ENCODE measurements at places on chromosomes 7 and 10. TPM values are rescaled to one million over a fixed set of nuclear protein-coding genes. Genes with fewer than 3 reads are reported as not detected.

GRCh38 chr10:45197816-45198485 is 117.5 kb downstream of the OR13A1 start:
- no peak for DNase-seq

GRCh38 chr10:89574368-89574767 is 39.0 kb upstream of the SLC16A12 start:
- no peak for DNase-seq

- DNase-seq: no peak
These were observed 4.0 kb upstream of the CROT start for GRCh38 chr7:87341441-87341840.

Gene NUTM2B
- 0.32 TPM for total RNA-seq

Gene MLLT10
- total RNA-seq: 9.3 TPM

DNA sequence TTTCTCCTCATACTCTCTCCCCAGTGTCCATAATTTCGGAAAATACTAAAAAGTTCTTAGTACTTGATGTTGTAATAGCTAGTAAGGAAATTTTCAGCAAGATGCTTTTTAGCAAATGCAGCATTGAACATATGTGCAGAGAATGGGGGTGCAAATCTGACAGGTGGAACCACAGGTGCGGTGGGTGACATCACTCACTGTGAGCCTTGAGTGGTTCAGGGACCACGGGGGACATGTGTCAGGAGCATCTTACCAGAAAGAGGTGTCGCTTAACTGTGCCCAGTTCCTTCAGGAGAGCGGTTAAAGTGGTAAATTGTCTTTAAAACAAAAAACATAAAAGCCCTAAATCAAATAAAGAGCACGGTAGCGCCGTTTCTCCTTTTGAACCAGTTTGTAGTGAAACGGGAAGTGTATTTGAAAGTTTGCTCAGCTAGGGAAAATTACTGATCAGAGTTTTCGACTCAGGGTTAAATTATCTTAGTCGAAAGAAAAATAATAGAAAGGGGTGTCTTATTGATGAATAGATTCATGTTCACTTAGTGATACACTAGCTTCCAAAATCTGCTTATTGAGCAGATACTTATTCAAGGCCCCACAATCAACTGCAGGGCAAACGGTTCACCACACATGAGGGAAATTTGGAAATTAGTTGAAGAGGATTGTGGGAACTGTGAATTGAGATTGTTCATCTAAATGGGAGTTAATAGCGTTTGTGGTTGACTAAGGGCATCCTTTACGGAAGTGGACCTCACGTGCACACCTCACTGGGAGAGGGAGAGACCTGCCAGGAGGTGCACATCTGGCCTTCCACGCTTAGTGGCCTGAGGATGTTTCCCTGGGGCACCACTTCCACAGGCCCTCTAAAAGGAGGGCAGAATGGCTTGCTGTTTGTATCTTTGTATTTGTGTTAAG is 12.7 kb downstream of the CUL1 start:
- DNase-seq: no peak

Gene APBB1IP
- total RNA-seq: 0.37 TPM

- DNase-seq: peak; percentile 19
These were observed 3.9 kb upstream of the CSGALNACT2 start for GRCh38 chr10:43134126-43134905.

DNA sequence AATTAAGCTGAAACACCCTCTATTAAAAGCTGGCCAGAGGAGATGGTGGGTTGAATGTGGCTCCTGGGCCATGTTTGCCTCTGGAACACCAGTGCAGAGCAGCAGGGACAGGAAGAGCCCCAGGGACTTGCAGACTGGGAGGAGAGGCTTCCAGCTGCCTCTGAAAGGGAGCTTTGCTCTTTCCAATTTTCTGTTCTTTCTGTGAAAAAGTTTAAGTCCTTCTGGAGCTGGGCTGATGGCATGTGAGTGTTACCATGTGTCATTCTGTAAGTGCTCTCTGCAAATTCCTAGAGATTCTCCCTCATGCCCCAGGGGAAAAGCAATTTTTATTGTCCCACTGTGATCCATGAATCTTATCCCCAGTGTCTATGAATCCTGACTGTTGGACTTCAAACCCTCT is 112.8 kb upstream of the LANCL2 start:
- peak; percentile 58 for DNase-seq

Gene HOXA6
- total RNA-seq: 3.7 TPM

Gene PAX2
- total RNA-seq: not detected

DNA sequence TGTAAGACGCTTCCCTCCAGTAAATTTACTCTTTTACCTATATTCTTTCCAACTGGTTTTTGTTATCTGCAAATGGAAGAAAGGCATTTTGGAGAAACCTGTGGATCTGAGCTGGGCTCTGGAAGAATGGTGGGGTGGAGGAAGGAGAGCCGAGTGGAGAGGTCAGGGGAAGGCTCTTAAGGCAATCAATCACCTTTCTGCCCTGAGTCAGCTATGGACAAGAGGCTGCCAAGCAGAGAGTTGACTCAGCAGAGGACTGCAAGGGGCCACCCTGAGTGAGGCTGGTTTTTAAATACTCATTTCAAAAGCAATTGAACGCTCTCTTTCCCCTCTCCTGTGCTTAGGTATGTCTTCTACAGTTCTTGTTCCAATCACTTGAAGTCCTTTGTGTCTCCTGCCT is 81.8 kb downstream of the SPAG6 start:
- peak; percentile 76 for DNase-seq

GRCh38 chr10:129707406-129708388 is 240.7 kb downstream of the MGMT start:
- DNase-seq: no peak

Gene GPR85
- total RNA-seq: 0.15 TPM

- no peak for DNase-seq
These were observed 79.6 kb upstream of the RET start for GRCh38 chr10:42997151-42997848.

Gene MNX1
- not detected for total RNA-seq

Gene VWC2
- total RNA-seq: not detected

GRCh38 chr7:55016061-55016745 is 2.6 kb upstream of the EGFR start:
- no peak for DNase-seq

DNA sequence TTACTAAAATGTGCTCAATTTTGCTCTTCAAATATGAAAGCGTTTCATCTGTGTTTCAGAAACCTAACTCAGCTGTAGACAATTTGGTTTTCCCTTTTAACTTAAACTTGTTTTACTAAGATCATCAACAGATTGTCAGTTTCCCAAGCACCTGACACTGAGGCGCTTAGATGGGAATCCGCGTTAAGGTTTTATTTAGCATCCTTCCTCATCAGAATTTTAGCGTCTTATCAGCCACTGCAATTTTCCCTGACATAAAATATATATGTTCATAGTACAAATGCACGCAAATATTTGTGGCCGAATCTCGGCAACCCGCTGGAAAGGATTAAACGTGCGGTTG is 1.2 kb downstream of the SGCE start:
- DNase-seq: no peak

GRCh38 chr10:133028956-133029355 is 58.8 kb upstream of the ADGRA1 start:
- DNase-seq: no peak

DNA sequence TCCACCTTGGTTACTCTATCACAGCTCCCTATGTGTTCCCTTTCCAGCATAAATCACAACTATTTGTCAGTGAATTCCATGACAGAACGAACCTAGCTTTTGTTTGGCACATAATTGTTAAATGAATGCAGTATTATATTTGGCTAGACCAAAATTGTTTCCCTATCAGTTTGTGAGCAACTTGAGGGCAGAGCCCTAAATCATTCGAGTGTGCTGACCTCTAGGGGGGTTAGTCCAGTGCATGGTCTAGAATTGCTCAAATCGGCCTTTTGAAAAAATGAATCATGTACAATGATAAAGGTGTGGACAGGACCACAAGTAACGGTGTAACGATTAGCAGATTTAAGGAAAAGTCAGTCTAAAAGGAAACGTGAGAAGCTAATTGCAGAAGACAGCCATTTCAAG is 475 bp upstream of the NRBF2 start:
- no peak for DNase-seq

Gene CRHR2
- not detected for total RNA-seq

DNA sequence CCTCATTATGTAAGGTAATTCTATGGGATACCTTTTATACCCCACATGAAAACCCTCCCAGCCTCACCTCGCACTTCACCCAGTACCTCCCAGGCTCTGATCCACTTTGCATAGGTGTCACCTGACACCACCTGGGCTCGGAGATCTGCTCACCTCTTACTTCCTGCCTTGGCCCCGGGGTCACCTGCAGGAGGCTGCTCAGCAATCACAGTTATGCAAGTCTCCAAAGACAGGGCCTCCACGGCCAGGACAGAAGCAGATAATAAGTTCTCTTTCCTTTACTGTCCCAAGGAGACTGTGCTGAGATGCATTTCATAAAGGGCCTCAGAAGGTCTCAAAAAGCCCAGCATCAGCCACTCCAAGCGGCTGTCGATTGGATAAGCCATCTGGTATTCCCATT is 112.4 kb upstream of the PPP2R2D start:
- no peak for DNase-seq

- peak; percentile 58 for DNase-seq
These were observed 4.1 kb downstream of the ZNF282 start for GRCh38 chr7:149199234-149199995.

- no peak for DNase-seq
These were observed 6.0 kb downstream of the OR6B1 start for GRCh38 chr7:144006029-144006691.

Gene TMEM270
- 0.32 TPM for total RNA-seq

- DNase-seq: no peak
These were observed 48.4 kb upstream of the HMX3 start for GRCh38 chr10:123087348-123087747.

- DNase-seq: peak; percentile 13
These were observed 2.0 kb downstream of the PIP4K2A start for GRCh38 chr10:22712211-22712955.

GRCh38 chr7:98203261-98203963 is 7.8 kb upstream of the BHLHA15 start:
- DNase-seq: no peak

Gene ANKRD22
- total RNA-seq: not detected

Gene HTRA1
- total RNA-seq: 89.7 TPM

- DNase-seq: no peak
These were observed 18.6 kb upstream of the GATA3 start for GRCh38 chr10:8035641-8036470.

Gene ZNF488
- 0.79 TPM for total RNA-seq

DNA sequence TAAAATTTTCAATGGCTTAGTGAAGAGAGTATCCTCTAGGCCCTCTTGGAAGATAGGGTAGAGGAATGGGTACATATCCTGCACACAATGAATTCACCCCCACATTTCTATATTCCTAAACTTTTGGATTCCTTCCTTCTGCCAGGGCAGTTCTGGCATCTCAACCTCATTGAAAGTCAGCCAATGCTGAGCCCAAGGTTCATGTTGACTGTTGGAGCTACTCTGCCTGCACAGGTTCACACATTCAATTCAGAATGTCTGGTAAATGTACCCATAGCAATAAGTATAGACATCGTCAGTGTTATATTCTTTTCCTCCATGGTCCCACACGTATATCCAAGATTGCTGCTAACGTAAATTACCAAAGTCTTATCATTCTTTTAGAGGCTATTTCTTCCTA is 48.9 kb upstream of the STARD3NL start:
- no peak for DNase-seq

Measured in M059J (cell line).